NCI-H1930 (cell line): ENCODE measurements at places on chromosomes 16 and 17.

- no peak for DNase-seq
Observed at GRCh38 chr17:37813751-37814150, 68.9 kb upstream of the HNF1B start.

GRCh38 chr16:62201911-62202310 lies 165.7 kb upstream of the CDH8 start:
- DNase-seq, result no peak

DNA sequence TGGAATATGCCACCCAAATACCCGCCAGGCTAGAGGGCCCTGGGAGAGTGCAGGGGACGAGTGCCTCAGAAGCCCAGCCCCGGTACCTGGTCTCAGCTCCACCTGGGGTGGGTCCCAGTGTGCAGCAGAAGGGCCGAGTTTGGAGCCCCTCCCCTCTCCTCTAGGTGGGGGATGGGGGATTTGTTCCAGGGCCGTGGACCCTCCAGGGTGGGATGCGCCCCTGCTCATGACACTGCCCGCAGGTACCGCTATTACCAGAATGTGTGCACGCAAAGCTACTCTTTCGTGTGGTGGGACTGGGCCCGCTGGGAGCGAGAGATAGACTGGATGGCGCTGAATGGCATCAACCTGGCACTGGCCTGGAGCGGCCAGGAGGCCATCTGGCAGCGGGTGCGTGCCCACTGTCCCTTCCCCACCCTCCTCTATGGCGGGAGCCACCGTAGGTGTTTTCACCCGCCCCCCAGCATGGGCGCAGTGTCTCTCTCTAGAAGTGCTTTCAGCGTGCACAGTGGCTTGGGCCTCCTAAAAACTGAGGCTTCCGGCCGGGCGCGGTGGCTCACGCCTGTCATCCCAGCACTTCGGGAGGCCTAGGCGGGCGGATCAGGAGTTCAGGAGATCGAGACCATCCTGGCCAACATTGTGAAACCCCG lies 1.2 kb downstream of the NAGLU start:
- no peak for DNase-seq

- no peak for DNase-seq
Observed at GRCh38 chr16:81987706-81988105, 23.6 kb downstream of the SDR42E1 start.

DNA sequence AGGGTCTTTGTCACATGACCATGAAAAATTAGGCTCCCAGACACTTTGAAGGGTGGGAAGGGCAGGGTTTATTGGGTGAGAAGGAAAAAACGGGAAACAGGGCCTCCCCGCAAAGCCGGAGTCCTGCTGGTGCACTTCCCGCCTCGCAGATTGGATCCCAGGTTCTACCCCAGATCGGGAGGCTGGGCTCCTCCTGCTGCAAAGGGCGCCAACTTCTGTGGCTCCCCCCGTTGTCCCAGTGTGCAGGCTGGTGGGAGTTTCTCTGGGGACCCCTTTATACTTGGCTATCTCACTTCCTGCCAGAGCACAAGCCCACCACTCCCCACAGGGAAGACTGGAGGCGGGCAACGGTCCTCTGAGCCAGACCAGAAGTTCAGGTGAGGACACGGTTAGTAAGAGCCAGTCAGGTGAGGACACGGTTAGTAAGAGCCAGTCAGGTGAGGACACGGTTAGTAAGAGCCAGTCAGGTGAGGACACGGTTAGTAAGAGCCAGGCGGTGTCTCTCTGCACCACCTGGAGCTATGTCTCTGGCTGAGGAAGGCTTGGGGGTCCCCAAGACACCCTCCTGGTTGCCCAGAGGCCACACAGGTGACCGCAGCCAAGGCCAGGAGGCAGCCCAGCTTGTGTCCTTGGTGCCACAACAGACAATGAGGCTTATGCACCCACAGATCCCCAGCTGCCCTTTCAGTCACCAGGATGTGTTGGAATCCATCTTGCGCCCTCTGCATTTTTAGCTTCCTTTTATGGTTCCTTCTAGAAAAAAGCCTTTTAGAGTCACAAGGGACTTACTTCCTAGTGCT lies 48.1 kb upstream of the CHMP6 start:
- DNase-seq, result no peak

- no peak for DNase-seq
Observed at GRCh38 chr17:78343543-78344201, 16.2 kb downstream of the SOCS3 start.

DNA sequence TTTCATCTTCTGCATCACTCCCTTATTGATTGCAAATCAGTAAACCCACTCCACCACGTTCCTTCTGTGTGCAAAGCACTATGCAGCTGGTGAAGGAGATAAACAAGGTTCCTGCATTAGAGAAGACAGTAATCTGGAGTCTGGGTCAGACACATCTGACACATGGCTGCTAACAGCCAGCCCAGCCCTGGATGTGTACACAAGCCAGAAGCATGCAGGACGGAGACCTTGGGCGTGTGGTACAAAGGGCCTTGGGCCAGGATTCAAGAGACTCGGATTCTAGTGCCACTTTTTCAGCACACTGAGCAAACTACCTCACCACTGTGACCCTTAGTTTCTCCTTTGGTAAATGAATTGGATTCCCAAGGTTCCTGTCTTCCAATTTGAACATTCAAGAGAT lies 86.6 kb upstream of the DNAH9 start:
- DNase-seq, result no peak

DNA sequence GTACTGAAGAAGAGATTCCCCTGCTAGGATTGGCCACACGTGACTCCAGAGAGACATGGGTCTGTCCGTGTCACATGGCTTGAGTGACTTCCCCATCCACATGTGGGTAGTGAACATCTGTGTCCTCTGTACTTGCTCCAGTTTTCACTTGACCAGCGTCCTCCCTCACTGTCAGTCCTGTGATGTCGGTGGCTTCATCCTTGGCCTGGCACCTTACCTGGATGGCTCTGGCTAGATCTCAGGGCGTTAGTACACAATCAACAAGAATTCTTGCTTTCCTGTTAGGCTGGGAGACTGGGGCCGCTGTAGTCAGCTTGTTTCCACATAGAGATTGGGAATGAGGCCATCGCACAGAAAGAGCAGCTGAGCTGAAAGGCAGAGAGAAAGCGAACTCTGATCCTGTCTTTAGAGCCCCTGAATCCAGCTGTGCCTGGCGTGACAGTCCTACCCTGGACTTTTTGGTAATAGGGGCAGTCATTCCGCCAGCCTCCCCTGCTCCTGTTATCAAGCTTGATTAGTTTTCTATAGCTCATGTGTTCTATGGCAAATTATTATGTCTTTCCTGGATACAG lies 227.3 kb downstream of the SNX29 start:
- no peak for DNase-seq

- DNase-seq, result no peak
Observed at GRCh38 chr17:76775021-76775600, 37.2 kb downstream of the MFSD11 start.

DNA sequence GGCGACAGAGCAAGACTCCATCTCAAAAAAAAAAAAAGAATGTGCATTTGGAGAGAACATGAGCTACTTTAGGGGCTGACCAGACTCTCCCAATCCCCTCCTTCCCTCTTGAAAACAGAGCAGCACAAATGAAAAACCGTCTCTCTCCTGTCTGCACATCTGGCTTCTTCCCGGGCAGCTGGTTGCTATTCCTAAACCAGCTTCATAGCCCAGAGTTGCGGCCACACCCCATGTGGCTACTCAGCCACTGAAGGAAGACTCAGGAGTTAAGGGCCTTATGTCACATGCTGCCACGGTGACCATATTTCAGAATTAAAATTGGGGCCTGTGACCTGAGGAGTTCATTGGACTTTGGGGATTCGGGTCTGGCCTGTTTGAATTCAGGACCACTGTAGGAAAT lies 48.3 kb downstream of the KATNIP start:
- no peak for DNase-seq

DNA sequence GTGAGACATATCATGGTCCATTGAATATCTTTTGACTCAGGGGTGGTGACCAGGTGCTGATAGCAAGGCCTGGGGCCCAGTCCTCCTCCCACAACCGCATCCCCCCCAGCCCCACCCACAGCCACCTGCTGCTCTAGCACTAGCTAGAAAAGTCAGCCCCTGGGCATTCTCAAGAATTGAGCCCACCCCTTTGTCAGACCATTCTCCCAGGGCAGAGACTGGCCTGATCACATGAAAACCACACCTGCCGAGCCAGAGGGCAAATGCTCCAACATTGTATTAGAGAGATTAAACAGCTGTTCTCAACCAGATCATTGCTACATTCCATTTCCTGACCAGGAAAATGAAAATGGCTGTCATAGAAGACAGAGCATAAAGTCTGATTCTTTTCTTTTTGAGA lies 62.4 kb downstream of the RAB11FIP4 start:
- no peak for DNase-seq

GRCh38 chr17:3474212-3474611 lies 1.6 kb upstream of the ASPA start:
- DNase-seq, result no peak

DNA sequence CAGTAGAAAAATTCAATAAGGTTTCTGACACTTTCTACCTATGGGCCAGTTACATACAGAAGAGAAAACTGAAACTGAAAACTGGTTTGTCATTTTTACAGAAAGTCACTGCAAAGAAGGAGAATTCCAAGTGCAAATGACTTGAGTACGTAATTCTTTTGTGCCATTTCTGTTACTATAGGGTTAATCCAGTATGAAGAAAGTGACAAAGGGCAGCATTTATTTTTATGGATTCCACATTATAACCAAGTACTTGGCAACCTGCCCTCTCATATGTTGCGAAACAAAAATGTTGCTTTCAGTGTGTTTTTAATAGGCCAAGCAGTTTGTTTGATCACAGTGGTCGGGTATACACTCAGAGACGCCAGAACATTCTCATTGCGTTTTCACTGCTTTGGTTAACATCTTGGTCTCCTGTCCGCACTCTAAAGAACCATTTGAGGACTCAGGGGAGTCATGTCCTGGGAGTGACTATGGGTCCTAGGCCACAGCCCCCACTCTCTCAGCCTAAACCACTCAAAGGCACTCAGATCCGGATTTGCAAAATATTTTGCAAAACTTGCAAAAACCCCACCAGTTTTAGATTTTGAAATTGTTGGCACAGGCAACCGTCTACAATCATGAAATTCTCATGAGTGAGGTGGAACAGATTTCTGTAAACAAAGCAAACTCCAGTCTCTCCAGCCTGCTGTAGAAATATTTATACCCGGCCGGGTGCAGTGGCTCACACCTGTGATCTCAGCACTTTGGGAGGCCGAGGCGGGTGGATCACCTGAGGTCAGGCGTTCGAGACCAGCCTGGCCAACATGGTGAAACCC lies 15.4 kb upstream of the HELZ start:
- no peak for DNase-seq

DNA sequence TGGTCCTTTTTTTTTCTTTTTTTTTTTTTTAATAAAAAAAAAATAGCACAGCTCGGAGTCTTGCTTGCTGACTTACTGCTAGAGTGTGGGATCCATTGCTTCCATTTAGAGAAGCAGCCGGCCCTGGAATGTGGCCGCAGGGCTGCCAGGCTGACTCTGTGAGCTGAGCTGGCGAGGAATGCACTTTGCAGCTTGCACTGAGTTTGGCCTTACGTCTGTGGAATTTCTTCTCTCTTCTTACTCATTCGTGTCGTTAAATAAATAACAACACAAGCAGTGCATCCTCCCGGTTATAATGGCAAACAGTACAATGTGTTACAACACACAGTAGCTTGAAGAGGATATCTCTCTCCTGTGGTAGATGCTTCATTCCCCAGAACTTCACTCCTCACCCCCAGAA lies 69.2 kb downstream of the PRKCB start:
- DNase-seq, result no peak

DNA sequence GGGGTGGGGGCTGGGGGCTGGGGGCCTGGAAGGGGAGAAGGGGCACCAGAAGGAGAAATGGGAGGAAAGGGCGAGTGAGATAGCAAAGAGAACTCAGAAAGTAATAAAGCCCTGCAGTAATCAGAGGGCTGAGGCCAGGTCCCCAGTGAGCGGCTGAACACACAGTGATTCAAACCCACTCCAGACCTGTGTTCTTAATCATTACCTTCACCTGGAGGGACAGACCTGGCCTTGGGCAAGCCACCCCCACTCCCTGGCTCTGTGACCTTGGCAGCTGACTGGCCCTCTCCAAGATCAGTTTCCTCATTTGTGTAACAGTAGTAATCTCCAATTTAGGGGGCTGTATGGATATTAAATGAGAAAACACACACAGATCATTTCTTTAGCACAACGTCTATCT lies 150.4 kb downstream of the WWOX start:
- no peak for DNase-seq

DNA sequence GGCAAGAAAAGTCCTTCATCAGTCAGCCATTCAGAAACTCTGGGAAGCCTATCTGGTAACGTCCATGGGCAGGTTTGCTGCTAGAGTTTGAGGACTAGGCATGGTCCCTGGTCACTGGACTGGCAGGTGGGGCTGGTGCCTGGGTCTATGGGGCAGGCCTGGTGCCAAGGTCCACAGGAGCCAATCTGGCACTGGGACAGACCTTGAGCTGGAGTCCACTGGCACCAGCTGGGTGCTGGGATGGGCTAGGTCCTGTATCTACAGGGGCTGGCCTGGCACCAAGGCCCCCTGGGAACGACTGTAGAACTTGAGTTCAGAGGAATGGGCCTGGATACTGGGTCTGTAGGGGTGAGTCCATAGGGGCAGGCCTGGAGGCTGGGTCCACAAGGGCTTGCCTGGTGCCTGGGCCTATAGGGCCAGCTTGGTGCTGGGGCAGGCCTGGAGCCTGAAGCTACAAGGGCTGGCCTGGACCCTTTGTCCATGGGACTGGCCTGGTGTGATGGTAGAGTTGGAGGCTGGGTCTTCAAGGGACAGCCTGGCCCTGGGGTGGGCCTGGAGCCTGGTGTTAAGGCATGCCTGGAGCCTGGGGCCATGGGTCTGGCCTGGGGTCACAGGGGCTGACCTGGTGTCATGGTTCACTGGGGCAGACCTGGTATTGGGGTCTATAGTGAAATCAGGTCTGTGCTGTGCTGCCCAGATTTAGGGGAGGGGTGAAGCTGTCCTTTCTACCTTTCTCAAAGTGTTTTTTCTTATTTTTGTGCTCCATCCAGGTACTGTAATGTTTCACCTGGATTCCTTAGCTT lies 30.5 kb upstream of the NKD1 start:
- no peak for DNase-seq

DNA sequence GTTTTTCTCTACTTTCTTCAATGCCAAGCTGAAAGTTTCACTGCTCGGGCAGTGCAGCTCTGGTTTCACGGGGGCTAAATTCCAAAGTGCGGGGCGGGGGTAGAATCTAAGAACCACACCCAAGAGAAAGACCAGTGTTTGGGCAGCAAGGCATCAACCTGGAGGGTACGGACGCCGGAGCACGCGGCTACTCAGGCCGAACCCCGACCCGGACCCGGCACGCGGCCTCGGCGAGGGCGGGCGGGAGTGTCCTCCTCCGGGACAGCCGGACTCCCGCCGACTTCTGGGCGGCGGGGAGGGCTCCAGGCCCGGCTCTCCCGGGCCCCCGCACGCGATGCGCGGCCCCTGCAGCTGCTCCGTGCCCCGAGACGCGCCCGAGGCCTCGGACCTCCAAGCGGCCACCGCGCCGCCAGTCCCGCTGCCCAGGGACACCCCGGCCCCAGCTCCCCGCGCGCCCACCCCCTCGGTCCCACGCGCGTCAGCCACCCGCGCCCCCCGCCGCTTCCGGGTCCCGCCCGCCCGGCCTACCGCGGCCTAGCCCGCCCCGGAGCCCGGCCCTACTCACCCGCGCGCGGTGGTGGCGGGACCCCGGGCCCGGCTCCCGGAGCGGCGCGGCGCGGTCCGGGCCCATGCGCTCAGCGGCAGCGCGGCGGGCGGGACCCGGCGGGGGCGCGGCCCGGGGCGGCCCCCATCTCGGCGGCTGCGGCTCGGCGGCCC lies 561 bp downstream of the AXIN1 start:
- DNase-seq, result no peak
